Bronchial epithelial cell (primary cell): ENCODE measurements at places on chromosomes 6 and 20.

GRCh38 chr6:117771403-117771802 lies 96.1 kb downstream of the NUS1 start:
- DNase-seq: no peak

DNA sequence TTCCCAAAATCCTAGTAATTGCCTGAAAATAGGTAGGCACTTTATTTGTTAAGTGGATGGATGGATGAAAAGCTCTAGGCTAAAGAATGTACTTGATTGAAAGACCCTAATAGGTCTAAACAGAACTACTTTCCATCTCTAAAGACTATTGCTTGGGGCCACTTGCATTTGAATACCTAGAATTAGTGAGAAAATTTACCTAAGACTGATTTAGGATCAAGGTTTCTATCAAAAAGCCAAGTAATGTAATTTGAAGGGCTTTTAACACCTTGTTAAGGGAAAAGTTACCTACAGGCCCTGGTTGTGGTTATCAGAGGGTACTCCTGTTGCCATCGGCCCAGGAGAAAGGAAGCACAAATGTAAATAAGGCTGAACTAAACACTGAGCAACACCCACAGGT lies 580.7 kb downstream of the LMBRD1 start:
- DNase-seq: no peak

GRCh38 chr20:47262365-47263013 lies 94.0 kb downstream of the ZMYND8 start:
- no peak for DNase-seq

DNA sequence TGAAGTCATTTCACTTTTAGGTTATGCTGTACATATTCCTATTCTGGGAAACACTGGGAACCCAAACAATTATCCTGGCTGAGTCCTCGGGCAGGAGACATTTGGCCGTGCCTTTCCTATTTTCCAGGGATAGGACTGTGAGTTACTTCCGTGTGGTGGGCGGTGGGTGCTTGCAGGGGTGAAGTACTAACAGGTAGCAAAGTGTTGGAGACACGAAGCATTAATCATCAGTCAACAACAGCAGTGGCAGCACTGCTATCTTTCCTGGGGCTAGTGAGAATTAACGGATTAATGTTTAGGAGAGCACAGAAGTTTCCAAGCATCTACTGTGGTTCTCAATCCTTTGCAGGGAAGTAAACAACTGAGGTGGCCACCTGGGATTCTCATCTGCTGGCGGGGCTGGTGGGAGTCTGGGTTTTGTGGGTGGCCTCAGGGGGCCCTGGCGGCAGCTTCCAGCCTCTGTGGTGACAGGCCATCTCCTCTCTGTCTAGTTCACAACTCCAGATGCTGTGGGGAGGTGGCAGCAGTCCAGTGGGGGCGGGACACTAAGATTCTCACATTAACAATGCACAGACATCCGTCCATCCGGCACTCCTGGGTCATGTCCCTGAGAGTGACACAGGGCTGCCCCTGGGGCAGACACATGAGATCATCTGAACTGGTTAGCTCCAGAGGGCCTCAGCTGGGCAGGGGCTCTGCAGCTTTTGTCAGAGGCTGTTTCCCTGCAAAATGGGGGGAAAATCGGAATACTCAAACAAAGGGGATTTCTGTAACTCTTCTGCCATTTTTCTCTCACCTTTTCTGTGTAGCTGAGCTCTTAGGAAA lies 90.9 kb downstream of the GJA10 start:
- DNase-seq: peak; percentile 54

DNA sequence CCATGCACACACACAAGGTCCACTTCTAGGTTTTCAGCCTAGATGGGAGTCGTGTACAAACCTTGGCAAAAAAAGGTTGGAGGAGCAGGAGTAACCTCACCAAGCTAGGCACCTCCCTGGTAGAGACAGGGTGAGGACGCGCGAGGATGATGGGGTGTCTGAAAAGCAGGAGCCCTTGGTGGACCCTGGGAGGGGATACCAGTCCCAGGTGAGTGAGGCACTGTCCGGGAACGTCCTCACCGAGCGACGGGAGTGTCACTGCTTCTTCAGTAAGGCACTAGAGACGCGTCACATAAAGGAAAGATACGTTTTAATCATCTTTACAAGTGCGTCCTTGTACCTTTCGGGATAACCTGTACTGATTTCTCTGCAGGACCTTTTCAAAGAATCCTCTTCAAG lies 29.4 kb upstream of the ZBP1 start:
- no peak for DNase-seq

- DNase-seq: peak; percentile 68
Observed at GRCh38 chr20:38126932-38127621, 38.0 kb downstream of the TGM2 start.

- no peak for DNase-seq
Observed at GRCh38 chr20:58240471-58240870, 12.0 kb upstream of the ANKRD60 start.

DNA sequence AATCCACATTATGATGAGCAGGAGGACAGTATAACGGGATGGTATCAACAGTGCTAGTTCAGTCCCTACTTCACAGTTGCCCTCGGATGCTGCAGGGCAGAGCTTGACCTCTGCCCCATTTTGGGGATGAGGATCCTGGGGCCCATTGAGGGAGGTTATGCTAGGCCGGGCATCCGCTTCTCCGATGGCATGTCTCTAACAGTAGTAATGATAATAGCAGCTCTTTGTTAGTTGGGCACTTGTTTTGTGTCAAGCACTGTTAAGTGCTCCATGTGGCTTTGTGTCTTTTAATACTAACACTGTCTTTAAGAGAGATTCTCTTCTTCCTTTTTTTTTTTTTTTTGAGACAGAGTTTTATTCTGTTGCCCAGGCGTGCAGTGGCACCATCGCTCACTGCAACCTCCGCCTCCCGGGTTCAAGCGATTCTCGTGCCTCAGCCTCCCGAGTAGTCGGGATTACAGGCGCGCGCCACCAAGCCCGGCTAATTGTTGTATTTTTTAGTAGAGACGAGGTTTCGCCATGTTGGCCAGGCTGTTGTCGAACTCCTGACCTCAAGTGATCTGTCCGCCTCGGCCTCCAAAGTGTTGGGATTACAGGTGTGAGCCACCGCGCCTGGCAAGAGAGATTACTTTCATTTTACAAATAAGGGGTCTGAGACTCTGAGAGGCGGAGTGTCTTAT lies 1.1 kb downstream of the MAPRE1 start:
- no peak for DNase-seq

- DNase-seq: peak; percentile 30
Observed at GRCh38 chr6:35343092-35343834, 905 bp downstream of the PPARD start.

DNA sequence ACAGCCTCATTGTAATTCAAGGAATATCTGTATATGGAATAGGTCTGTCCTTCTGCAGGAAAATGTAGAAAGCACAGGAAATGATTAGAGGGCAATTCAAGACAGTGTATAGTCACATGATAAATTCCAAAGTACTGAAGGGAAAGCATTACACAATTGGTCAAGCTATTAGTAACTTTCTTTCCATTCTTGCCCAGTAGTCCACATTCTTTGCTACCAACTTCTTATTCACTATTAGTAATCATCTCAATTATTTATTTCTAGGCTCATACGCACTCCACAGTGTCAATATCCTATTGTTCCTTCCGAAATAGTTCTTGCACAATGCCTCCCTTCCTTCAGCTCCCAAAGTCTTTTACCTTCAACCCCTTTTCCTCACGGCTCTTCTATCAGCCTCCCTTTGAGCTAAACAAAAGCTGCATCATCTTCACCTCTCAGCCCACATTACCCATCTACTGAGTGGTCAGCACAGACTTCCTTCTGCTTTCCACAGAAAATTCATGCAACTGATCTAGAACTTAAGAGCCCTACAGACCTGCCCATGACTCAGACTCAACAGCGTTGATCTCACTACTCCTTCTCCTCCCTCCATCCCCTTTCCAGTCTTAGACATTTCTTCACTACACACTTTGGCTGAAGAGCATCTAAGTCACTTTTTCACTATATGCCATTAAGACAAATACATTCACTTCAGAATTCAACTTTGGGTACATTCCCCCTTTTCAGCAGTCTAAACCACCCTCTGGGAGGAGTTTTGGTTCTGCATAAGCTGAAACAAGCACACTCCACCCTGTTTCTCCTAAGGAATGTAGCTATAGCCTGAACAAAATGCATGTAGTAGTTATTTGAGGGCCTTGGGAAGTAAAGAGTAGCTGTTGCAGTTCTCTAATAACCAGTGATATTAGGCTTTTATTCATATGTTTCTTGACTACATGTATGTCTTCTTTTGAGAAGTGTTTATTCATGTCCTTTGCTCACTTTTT lies 157.9 kb downstream of the KIF16B start:
- peak; percentile 88 for DNase-seq

GRCh38 chr6:146551545-146551944 lies 7.9 kb downstream of the RAB32 start:
- no peak for DNase-seq

DNA sequence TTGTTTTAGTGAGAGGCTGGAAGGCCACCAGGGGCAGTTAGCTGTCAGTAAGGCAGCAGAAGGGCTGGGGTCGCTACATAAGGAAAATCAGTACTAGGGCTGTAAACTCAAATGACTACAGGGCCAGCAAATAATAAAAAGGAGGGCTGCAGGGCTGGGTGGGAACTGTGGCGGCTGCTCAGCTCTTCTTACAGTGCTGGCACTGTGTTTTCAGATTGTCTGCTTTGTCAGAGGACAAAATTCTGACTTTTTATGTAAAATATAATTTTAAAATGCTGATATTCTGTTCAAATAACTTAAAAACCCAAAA lies 23.2 kb downstream of the HLA-A start:
- DNase-seq: no peak

GRCh38 chr20:58043236-58044140 lies 185.0 kb downstream of the ANKRD60 start:
- no peak for DNase-seq

DNA sequence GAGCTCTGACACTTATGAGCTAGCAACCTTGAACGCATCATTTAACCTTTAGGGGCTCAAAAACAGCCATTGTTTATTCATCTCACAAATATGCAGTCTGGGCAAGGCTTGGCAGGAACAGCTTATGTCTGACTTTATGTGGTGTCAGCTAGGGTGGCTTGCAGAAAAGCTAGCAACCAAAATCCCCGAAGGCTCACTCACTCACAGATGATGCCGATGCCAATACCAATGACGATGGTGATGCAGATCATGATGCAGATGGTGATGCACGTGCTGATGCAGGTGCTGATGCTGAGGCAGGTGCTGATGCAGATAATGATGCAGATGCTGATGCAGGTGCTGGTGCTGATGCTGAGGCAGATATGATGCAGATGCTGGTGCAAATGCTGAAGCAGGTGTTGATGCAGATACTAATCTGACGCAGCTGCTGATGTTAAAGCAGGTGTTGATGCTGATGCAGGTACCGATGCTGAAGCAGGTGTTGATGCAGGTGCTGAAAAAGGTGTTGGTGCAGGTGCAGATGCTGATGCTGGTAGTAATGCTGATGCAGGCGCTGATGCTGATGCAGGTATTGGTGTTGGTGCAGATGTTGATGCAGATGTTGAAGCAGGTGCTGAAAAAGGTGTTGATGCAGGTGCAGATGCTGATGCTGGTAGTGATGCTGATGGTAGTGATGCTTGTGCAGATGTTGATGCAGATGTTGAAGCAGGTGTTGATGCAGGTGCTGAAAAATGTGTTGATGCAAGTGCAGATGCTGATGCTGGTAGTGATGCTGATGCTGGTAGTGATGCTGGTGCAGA lies 195.6 kb downstream of the NFATC2 start:
- DNase-seq: peak; percentile 69

- no peak for DNase-seq
Observed at GRCh38 chr6:13788820-13789219, 25.5 kb downstream of the MCUR1 start.

- peak; percentile 68 for DNase-seq
Observed at GRCh38 chr20:19828232-19828631, 70.2 kb downstream of the RIN2 start.

GRCh38 chr20:38061109-38061508 lies 27.6 kb downstream of the RPRD1B start:
- peak; percentile 48 for DNase-seq

DNA sequence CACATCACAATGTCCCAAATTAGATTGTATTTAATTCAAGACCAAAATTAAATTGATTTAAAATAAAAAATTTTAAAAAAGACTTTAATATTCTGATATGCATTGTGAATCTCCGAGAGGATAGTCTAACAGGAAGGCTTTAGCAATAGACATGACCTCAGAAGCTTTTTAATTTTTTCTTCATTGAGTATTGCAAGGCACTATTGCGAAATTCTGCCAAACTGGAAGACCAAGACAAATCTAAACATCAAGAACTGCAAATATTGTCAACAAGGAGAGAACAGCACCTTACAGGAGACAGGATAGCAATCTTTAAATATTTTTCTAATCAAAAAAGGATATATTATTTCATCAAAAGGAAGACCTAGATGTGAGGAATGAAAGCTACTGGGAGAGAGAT lies 56.9 kb downstream of the BMP5 start:
- peak; percentile 46 for DNase-seq

- DNase-seq: no peak
Observed at GRCh38 chr6:16150098-16150497, 21.2 kb downstream of the MYLIP start.

- DNase-seq: no peak
Observed at GRCh38 chr20:37114012-37114411, 18.2 kb upstream of the RBL1 start.

- DNase-seq: no peak
Observed at GRCh38 chr6:71011871-71012371, 55.1 kb upstream of the B3GAT2 start.

GRCh38 chr6:39812853-39813533 lies 20.8 kb downstream of the DAAM2 start:
- no peak for DNase-seq

DNA sequence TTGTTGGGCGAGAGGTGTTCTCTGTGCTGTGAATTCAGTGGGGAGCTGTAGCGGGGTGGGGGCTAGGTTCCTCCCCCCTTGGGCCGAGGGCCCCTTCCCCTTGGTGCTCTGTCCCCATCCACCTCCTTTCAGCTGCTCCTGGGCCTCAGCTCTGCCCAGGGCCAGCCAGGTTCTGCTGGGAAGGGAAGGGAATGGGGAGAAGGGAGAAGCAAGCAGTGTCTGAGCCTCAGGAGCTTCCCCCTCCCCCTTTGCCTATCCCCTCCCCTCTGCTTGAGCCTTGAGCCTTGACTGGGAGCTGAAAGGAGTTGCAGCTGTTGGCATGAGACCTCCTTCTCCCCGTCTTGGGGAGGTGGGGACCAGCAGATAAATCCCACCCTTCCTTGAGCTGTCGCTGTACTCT lies 576 bp upstream of the RRP36 start:
- no peak for DNase-seq

GRCh38 chr20:57743450-57744095 lies 33.8 kb upstream of the PMEPA1 start:
- DNase-seq: no peak

DNA sequence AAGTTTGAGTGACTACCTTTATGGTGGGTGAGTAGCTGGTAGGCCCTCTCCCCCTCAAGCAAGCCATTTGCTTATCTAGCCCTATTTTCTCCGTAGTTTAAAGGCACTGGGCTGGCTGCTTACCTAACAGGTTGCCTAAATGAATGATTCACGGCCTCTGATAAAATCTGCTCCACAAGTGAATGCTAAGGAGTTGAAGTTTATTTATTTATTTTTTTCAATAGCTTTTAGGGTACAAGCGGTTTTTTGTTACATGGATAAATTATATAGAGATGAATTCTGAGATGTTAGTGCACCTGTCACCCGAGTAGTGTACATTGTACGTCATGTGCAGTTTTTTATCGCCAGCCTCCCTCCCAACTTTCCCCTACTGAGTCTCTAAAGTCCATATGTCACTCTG lies 8.3 kb upstream of the CDH26 start:
- no peak for DNase-seq

- DNase-seq: no peak
Observed at GRCh38 chr20:14649662-14650061, 312.2 kb upstream of the FLRT3 start.

- no peak for DNase-seq
Observed at GRCh38 chr6:11665604-11666326, 112.8 kb downstream of the ADTRP start.
